ENCODE measurements at places on chromosomes 5 and 9. TPM values are rescaled to one million over a fixed set of nuclear protein-coding genes. Genes with fewer than 3 reads are reported as not detected.

The ADAMTSL1 gene
- 47.3 TPM for total RNA-seq

The PCDHA1 gene
- not detected for total RNA-seq

The RNF224 gene
- not detected for total RNA-seq

The CCL28 gene
- 2.4 TPM for total RNA-seq

The C8G gene
- not detected for total RNA-seq

The PCDHA9 gene
- 0.07 TPM for total RNA-seq

The ANKRD55 gene
- total RNA-seq, result 0.57 TPM

The SLC46A2 gene
- total RNA-seq, result not detected

The IQGAP2 gene
- total RNA-seq, result 3.5 TPM

The CYLC2 gene
- not detected for total RNA-seq

The MSMP gene
- 6.0 TPM for total RNA-seq

The ZNF608 gene
- total RNA-seq, result 14.6 TPM

The TLX3 gene
- not detected for total RNA-seq

The OLFML2A gene
- total RNA-seq, result not detected

The CDC20B gene
- total RNA-seq, result 0.13 TPM

The RAB3C gene
- not detected for total RNA-seq

The MED27 gene
- 27.2 TPM for total RNA-seq

The GLRA1 gene
- total RNA-seq, result not detected

The GIN1 gene
- total RNA-seq, result 9.9 TPM

The FGF1 gene
- 0.07 TPM for total RNA-seq

The ZNF354C gene
- 9.8 TPM for total RNA-seq

The PCDH12 gene
- 35.1 TPM for total RNA-seq

The ADGRD2 gene
- total RNA-seq, result not detected

The AJM1 gene
- total RNA-seq, result 0.66 TPM

The ARID3C gene
- 0.07 TPM for total RNA-seq

The SPATA31E1 gene
- total RNA-seq, result not detected

The PDE8B gene
- under 0.01 TPM for total RNA-seq

The EQTN gene
- total RNA-seq, result not detected

The MYMK gene
- not detected for total RNA-seq

The DTWD2 gene
- 3.3 TPM for total RNA-seq

The KCNT1 gene
- not detected for total RNA-seq

The GADD45G gene
- total RNA-seq, result 0.53 TPM

The PCDHGB3 gene
- 2.9 TPM for total RNA-seq

The INSYN2B gene
- 48.7 TPM for total RNA-seq

The ZNF622 gene
- total RNA-seq, result 33.0 TPM

The PCDHGB4 gene
- total RNA-seq, result 5.6 TPM

The C5orf52 gene
- total RNA-seq, result not detected

The ENG gene
- total RNA-seq, result 215 TPM

The KIF4B gene
- 0.29 TPM for total RNA-seq

The TMEM252 gene
- not detected for total RNA-seq

The SLC45A2 gene
- not detected for total RNA-seq

The CBY3 gene
- total RNA-seq, result not detected

The ABLIM3 gene
- total RNA-seq, result 47.9 TPM

The RUFY1 gene
- 51.1 TPM for total RNA-seq

The GFI1B gene
- total RNA-seq, result not detected

The TRPM3 gene
- 3.1 TPM for total RNA-seq

The DNAJA1 gene
- total RNA-seq, result 165 TPM

The FGD3 gene
- total RNA-seq, result not detected

The SPATA31A5 gene
- total RNA-seq, result not detected

The C9orf72 gene
- 11.6 TPM for total RNA-seq

The LRRC19 gene
- total RNA-seq, result not detected

The SLC6A19 gene
- total RNA-seq, result not detected

The ISCA1 gene
- total RNA-seq, result 36.0 TPM

The SLCO4C1 gene
- under 0.01 TPM for total RNA-seq

The AMBP gene
- total RNA-seq, result not detected

The WNT8A gene
- total RNA-seq, result not detected

All from thoracic aorta endothelial cell (primary cell).